ENCODE measurements at places on chromosomes 7 and 10.

GRCh38 chr7:116631676-116632075 is 40.3 kb upstream of the MET start:
- DNase-seq, result no peak

GRCh38 chr10:89122433-89123051 is 84.6 kb downstream of the CH25H start:
- no peak for DNase-seq

DNA sequence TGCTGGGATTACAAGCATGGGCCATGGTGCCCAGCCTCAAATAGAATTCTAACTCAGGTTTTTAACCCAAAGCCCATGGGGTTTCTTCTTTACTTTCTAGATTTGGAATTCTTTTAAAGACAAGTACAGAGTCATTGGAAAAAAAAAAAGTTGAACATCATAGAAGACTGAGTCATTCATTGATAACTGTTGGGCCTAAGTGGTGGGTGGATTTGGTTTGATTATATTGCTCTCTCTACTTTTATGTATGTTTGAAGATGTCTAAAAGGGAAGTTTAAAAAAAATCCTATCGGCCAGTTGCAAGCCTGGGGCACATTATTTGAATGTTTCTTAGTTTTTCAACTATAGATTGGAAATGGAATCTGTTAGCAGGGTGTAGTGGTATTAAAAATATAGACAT is 49.7 kb downstream of the INPP5F start:
- no peak for DNase-seq

GRCh38 chr10:1932692-1933094 is 195.4 kb upstream of the ADARB2 start:
- no peak for DNase-seq

- no peak for DNase-seq
Measured at GRCh38 chr10:97721871-97722780, 8.6 kb downstream of the MARVELD1 start.

- DNase-seq, result no peak
Measured at GRCh38 chr10:51321300-51321699, 247.0 kb downstream of the PRKG1 start.

GRCh38 chr7:95246831-95247370 is 77.4 kb downstream of the PON1 start:
- DNase-seq, result no peak

- DNase-seq, result no peak
Measured at GRCh38 chr7:1385809-1386622, 73.3 kb downstream of the MICALL2 start.

DNA sequence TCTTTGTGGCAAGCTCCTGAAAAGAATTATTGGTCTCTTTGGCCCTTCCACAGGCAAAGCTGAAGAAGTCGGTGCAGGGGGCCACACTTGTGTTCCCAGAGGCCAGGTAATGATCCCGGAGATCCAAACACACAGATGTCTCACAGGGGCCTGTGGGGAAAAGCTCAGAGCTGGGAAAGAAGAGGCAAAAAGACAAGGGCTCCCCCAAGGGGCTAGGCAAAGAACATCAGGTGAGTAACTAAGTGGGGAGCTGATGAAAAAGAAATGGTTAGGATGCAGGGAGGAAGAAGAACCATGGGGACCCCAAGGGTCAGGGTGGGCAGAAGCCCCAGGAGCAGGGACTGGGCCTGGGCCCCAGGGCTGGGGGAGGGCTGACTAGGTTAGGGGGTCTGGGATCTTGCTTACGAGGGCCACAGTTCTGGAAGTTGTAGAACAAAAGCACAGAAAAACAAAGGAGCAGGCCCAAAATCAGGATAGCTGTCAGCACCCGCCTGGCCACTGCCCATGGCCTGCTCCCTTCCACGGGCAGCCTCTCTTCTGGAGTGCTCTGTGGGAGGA is 1.1 kb downstream of the KEL start:
- no peak for DNase-seq

DNA sequence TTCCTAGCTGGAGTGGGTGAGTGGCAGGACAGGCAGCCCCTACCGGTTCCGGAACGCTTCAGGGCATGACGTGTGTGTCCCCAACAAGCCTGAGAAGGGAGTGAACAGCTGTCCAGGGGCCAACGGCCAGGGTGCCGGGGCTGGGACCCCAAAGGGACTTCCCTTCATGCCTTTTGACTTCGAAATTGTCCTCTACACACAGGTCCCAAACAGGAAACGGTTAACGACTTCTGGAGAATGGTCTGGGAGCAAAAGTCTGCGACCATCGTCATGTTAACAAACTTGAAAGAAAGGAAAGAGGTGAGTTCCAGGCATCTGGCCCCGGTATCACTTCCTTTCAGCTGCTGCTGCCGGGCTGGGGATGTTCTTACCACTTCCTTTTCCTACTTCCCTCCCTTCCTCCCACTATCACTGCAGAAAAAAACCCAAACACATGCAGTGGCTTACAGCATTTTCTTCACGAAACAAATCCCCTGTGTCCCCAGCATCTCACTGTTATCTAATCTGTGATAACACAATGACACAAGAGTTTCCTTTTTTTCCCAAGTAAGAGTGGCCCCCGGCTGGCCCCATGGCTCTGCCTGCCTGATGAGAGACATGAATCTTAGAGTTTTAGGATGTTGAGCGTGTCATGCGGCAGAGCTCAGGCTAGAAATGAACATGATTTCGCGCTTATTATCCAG is 63.2 kb downstream of the MKI67 start:
- DNase-seq, result no peak

- DNase-seq, result no peak
Measured at GRCh38 chr7:130649004-130649790, 19.4 kb downstream of the COPG2 start.

DNA sequence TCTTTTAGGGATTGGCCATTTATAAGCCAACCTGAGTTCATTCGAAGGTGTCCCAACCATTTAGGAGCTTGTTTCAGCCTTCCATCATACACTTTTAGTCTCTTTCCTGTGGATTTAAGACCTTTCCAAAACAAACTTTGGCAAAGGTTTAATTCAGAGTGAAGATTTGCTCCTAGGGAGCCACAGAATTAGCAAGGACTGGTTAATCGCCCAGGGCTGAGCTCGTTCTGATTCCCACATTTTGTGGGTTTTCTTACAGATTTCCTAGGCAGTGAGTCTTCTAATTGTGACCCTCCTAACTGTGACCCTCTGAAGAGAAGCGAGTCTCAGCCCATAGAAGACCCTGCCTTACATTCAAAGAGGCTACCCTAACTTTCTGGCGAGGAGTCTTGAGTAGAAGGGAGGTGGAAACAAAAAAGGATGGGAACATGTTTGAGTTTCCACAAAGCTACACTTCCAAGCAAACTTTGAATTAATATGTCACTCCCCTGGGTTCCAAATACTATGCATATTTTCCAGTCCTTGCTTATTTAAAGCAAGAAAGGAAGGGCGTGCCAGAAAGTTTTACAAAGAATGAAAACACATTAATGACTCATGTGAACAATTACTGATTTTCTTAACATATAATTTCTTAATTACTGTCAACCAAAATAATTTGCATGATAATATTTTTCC is 118.3 kb downstream of the ARID5B start:
- DNase-seq, result no peak

DNA sequence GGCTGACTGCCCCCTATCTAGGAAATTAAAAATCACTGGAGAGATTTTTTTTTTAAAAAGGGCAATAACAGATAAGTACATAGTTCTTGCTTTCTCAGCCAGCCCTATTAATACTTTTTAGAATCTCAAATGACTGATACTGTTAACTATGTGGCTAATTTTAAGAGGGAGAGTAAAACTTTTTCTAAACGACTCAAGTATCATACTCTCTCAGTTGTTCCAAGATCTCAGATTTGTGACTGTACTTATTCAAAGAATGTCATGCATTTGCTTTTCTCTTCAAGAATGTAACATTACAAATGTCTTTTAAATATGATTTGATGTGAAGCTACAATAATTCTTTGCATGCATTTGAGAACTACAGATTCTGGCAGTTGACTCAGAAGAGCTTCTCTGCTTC is 55.4 kb upstream of the RAB11FIP2 start:
- no peak for DNase-seq

- no peak for DNase-seq
Measured at GRCh38 chr7:79494046-79494445, 40.6 kb upstream of the MAGI2 start.

DNA sequence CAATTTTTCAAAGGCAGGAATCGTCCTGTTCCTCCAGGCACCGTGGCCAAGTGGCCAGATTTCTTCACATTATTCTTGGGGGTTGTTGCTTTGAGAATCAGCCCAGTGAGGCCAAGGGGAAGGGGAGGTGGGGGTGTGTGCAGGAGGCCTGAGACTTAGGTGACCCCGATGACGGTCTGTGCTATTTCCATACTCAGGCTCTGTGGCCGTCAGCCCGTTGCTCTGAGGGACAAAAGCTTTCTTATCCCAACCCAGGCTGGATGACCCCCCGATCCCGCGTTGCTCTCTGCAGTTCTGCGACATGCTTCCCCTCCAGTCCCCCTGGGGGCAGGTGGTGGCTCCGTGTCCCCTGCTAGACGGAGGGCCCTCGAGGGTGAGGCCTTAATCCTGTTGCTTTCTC is 14.2 kb downstream of the DOCK1 start:
- DNase-seq, result no peak

- no peak for DNase-seq
Measured at GRCh38 chr10:97876402-97876801, 26.8 kb downstream of the GOLGA7B start.
